ENCODE measurements at places on chromosomes 12 and 14.

GRCh38 chr14:37593511-37594237 lies 1.4 kb downstream of the FOXA1 start:
- H3K27me3 ChIP-seq, result peaks cover 88% of the 10 kb centered on the region
- no peak for DNase-seq
- H3K27ac ChIP-seq, result no peak overlapping the region
- H3K36me3 ChIP-seq, result no peaks in the 10 kb centered on the region
- H3K4me1 ChIP-seq, result peaks cover 28% of the 10 kb centered on the region
- H3K4me3 ChIP-seq, result no peak overlapping the region

- H3K4me1 ChIP-seq, result no peaks in the 10 kb centered on the region
- H3K4me3 ChIP-seq, result no peak overlapping the region
- no peak overlapping the region for H3K27ac ChIP-seq
- H3K27me3 ChIP-seq, result no peaks in the 10 kb centered on the region
- no peaks in the 10 kb centered on the region for H3K36me3 ChIP-seq
- no peak for DNase-seq
Measured at GRCh38 chr14:53399057-53399456, 245.9 kb upstream of the DDHD1 start.

DNA sequence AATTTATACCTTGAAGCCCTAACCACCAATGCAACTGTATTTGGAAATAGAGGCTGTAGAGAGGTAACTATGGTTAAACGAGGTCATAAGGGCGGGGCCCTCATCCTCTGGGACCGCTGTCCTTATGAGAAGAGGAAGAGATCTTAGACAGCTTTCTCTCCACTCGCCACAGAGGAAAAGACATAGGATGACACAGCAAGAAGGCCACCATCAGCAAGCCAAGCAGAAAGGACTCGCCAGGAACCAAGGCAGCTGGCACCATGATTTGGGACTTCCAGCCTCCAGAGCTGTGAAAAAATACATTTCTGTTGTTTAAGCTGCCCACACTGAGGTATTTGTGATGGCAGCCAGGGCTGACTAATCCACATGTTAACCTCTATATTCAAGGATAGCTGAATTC lies 30.4 kb upstream of the BCAT1 start:
- DNase-seq, result no peak
- H3K36me3 ChIP-seq, result no peaks in the 10 kb centered on the region

GRCh38 chr14:34223373-34224148 lies 238.5 kb downstream of the SPTSSA start:
- no peak overlapping the region for H3K27ac ChIP-seq
- peaks cover 3% of the 10 kb centered on the region for H3K4me1 ChIP-seq

GRCh38 chr12:3795066-3795465 lies 42.2 kb upstream of the CRACR2A start:
- H3K27ac ChIP-seq, result no peak overlapping the region
- peaks cover 8% of the 10 kb centered on the region for H3K36me3 ChIP-seq
- DNase-seq, result no peak
- no peaks in the 10 kb centered on the region for H3K27me3 ChIP-seq
- H3K4me3 ChIP-seq, result no peak overlapping the region
- H3K4me1 ChIP-seq, result no peaks in the 10 kb centered on the region

- peaks cover 40% of the 10 kb centered on the region for H3K36me3 ChIP-seq
- H3K4me3 ChIP-seq, result no peak overlapping the region
- DNase-seq, result no peak
- peaks cover 15% of the 10 kb centered on the region for H3K4me1 ChIP-seq
- H3K27me3 ChIP-seq, result no peaks in the 10 kb centered on the region
Measured at GRCh38 chr12:11840366-11840765, 190.9 kb downstream of the ETV6 start.

GRCh38 chr12:18689771-18690170 lies 48.0 kb downstream of the PLCZ1 start:
- H3K27me3 ChIP-seq, result no peaks in the 10 kb centered on the region
- H3K4me3 ChIP-seq, result no peak overlapping the region
- no peaks in the 10 kb centered on the region for H3K4me1 ChIP-seq
- DNase-seq, result no peak

DNA sequence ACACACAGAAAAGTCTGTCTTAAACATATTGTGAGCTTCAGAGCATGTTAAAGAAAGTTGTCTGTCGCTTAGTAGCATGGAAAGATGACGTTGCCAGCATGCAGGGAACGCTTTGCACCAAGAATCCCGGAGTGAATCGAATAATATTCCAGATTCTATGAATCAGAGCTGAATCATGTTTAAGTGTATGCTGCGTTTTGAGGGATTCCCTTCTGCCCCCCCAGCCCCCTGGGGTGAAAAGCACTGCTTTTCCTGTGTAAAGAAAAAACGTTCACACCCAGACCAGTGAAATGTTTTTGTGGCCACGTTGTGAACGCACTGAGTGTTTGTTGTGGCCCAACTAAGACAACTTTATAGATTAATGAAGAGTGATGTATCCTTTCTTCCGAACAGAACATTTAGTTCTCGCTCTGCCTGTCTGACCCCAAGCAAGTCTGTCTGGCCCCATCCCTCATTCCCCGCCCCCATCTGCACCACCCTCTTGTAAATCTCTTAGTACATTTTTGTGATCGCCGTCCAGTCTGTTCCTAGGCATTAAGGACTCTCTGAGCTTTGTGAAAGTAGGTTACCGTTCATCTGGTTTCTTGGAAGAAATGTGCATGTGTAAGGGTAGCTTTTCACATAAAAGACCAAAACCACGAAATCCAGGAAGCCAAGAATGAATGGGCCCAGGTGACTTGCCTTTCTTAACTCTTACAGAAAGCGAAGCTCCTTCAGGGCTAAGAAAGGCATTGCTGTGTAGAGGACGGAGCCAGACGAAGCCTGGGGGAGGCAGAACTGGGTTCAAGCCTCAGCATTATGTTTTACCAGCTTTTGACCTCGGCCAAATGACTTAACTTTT lies 103.0 kb downstream of the SAMD4A start:
- H3K36me3 ChIP-seq, result no peaks in the 10 kb centered on the region
- H3K4me1 ChIP-seq, result peaks cover 18% of the 10 kb centered on the region
- H3K27me3 ChIP-seq, result no peaks in the 10 kb centered on the region
- no peak for DNase-seq
- H3K4me3 ChIP-seq, result no peak overlapping the region

- H3K36me3 ChIP-seq, result no peaks in the 10 kb centered on the region
- H3K4me1 ChIP-seq, result no peaks in the 10 kb centered on the region
- H3K4me3 ChIP-seq, result no peak overlapping the region
- no peaks in the 10 kb centered on the region for H3K27me3 ChIP-seq
Measured at GRCh38 chr14:96084796-96085195, 45.6 kb downstream of the C14orf132 start.

GRCh38 chr14:68932231-68932630 lies 46.9 kb downstream of the ACTN1 start:
- peaks cover 4% of the 10 kb centered on the region for H3K36me3 ChIP-seq
- no peaks in the 10 kb centered on the region for H3K27me3 ChIP-seq
- DNase-seq, result no peak
- no peak overlapping the region for H3K27ac ChIP-seq
- no peak overlapping the region for H3K4me3 ChIP-seq
- H3K4me1 ChIP-seq, result peaks cover 56% of the 10 kb centered on the region

- H3K27me3 ChIP-seq, result no peaks in the 10 kb centered on the region
- DNase-seq, result no peak
- no peaks in the 10 kb centered on the region for H3K36me3 ChIP-seq
- no peaks in the 10 kb centered on the region for H3K4me1 ChIP-seq
- H3K27ac ChIP-seq, result no peak overlapping the region
Measured at GRCh38 chr12:120278137-120279069, 12.9 kb upstream of the PXN start.

- H3K4me1 ChIP-seq, result no peaks in the 10 kb centered on the region
- no peaks in the 10 kb centered on the region for H3K36me3 ChIP-seq
- H3K27me3 ChIP-seq, result peaks cover 7% of the 10 kb centered on the region
- no peak overlapping the region for H3K4me3 ChIP-seq
- no peak for DNase-seq
Measured at GRCh38 chr12:2179953-2180736, 127.4 kb downstream of the CACNA1C start.

GRCh38 chr14:61611880-61612630 lies 83.3 kb upstream of the HIF1A start:
- no peaks in the 10 kb centered on the region for H3K4me1 ChIP-seq
- no peak overlapping the region for H3K27ac ChIP-seq
- no peak for DNase-seq
- no peaks in the 10 kb centered on the region for H3K27me3 ChIP-seq
- no peak overlapping the region for H3K4me3 ChIP-seq

DNA sequence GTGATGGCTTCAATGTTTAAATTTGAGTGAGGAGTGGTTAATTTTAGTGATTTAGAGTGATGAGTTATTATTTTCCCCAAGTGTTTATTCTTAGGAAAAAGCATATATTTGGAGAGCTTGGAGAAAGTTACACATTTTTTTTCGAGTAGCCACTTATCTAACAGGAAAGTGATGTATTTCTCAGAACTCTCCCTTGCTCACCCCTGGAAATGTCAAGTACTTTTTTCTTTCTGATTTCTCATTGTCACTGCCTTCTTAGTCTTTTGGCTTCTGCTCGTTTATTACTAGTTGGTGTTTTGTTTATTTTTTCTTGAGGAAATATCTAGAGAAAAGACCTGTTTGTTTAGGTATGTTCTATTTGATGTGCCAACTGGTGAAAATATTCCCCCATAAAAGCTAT lies 58.8 kb downstream of the AEBP2 start:
- no peaks in the 10 kb centered on the region for H3K27me3 ChIP-seq
- no peak overlapping the region for H3K4me3 ChIP-seq
- peaks cover 48% of the 10 kb centered on the region for H3K36me3 ChIP-seq
- no peak for DNase-seq
- no peaks in the 10 kb centered on the region for H3K4me1 ChIP-seq
- H3K27ac ChIP-seq, result no peak overlapping the region

DNA sequence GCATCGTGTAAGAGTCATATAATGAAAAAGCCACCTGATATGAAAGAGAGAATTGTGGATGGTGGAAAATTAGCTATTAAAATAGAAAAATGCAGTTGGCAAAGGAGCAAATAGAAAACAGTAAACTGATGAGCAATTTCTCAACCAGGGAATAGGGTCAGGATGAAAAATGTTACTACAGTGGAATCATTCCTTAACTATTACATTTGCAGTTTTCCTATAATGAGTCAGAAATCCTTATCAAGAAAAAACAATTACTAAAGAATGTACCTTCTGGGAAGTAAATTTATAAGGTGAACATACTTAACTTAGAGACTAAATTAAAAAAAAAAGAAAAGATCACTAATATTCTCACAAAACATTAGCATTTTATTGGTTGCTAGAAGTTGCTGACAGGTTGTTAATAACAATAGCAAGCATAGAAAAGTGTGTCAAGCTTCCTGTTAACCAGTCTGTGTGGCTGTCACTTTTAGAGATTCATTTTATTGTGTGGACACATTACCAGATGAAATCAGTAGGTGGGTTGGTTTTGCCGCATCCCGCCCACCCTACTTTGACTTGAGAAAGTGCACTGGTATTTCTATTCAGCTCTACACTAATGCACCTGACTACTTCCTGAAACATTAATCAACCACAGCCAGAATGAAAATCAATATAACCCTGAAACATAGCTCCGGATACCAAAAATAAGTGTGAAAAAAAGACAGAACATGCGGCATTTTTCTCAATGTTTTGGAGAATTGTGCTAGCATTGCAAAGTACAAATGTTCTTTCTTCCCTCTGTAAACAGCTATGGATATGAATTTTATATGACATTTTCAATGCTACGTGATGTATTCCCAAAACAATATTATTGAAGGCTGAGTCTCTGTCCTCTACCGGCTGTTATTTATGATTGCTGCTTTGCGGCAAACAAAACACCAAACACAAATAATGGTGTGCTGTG lies 576.7 kb downstream of the SLC16A7 start:
- no peaks in the 10 kb centered on the region for H3K4me1 ChIP-seq
- H3K27me3 ChIP-seq, result no peaks in the 10 kb centered on the region
- H3K4me3 ChIP-seq, result no peak overlapping the region
- no peak overlapping the region for H3K27ac ChIP-seq
- H3K36me3 ChIP-seq, result no peaks in the 10 kb centered on the region
- no peak for DNase-seq

- H3K4me1 ChIP-seq, result no peaks in the 10 kb centered on the region
- no peak for DNase-seq
- H3K27me3 ChIP-seq, result no peaks in the 10 kb centered on the region
Measured at GRCh38 chr12:85155791-85156190, 119.6 kb downstream of the LRRIQ1 start.

GRCh38 chr14:40393143-40393542 lies 960.9 kb upstream of the FBXO33 start:
- no peaks in the 10 kb centered on the region for H3K4me1 ChIP-seq
- H3K36me3 ChIP-seq, result no peaks in the 10 kb centered on the region
- DNase-seq, result no peak

DNA sequence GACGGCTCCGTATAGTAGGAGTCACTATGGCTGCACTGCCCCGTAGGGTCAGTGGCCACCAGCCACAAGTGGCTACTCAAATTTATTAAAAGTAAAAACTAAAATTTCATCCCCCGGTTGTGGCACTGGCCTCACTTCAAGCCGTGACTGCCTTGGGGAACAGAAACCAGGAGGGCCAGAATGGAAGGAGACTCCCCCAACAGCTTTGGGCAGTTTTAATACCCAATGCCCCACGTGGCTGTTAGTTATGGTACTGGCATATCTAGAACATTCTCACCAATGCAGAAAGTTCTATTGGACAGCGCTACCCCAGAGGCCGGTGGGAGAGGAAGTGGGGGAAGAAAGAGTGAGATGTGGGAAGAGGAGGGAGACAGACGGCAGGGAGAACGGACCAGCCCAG lies 6.2 kb downstream of the NCOR2 start:
- H3K4me3 ChIP-seq, result no peak overlapping the region
- H3K27me3 ChIP-seq, result no peaks in the 10 kb centered on the region
- peaks cover 65% of the 10 kb centered on the region for H3K4me1 ChIP-seq
- no peak for DNase-seq

DNA sequence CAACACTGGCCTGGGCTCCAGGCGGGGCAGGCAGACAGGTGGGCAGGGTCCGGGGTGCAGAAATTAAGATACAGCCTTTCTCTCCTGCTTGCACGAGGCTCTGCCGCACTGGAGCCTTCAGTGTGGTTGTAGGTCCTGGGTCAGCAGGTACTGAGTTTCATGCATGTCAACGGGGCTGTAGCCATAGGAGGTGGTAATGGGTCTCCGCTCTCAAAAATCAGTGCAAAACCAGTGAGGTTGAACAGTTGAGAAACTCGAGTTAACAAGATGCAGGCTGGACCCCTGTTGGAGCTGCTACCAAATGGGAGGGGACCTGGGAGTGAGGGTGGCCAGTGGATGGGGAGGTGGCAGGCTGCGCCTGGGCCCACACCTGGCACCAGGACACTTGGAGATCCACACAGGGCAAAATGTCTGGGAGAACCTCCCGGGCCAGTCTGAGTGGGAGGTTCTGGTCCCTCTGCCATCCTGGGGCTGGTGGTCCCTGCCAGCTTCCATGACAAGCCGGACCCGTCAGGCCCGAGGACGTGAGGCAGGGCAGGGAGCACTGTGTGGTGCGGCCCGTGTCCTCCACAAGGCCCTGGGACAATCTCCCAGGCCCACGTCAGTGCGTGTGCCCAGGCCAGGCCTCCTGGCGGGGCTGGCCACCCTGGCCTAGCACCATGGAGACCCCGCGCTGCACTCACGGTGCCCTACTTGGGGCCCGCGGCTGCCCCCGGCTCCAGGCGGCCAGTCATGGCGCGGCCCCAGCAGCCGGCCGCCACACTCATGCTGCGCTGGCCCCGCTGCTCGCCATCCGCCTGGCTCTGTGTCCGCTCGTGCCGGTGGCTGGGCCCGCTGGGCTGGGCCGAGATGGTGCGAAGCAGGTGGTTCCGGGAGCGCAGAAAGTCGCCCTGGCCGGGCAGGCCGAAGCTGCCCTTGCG lies 5.1 kb downstream of the ARL6IP4 start:
- DNase-seq, result no peak
- no peaks in the 10 kb centered on the region for H3K27me3 ChIP-seq
- H3K4me3 ChIP-seq, result no peak overlapping the region
- H3K27ac ChIP-seq, result no peak overlapping the region
- H3K36me3 ChIP-seq, result peaks cover 38% of the 10 kb centered on the region

All from CD4-positive, alpha-beta T cell (primary cell).